Immature natural killer cell (primary cell): ENCODE measurements at places on chromosomes 2 and 18. TPM values are rescaled to one million over a fixed set of nuclear protein-coding genes. Genes with fewer than 3 reads are reported as not detected.

DNA sequence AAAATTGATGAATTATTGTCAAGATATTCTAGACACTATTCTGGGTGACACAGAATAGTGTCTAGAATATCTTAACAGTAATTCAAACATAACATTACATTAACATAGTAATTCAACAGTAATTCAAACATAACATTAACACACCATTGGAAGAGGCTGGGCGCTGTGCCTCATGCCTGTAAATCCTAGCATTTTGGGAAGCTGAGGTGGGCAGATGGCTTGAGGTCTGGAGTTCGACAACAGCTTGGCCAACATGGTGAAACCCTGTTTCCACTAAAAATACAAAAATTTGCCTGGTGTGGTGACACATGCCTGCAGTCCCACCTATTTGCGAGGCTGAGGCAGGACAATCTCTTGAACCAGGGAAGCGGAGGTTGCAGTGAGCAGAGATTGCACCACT lies 195.8 kb downstream of the ZRANB3 start:
- H3K27me3 ChIP-seq = no peaks in the 10 kb centered on the region
- H3K36me3 ChIP-seq = peaks cover 17% of the 10 kb centered on the region
- H3K27ac ChIP-seq = no peak overlapping the region
- no peaks in the 10 kb centered on the region for H3K4me1 ChIP-seq
- H3K4me3 ChIP-seq = no peak overlapping the region
- DNase-seq = no peak

Gene ANTXR1
- polyA plus RNA-seq = not detected

- no peaks in the 10 kb centered on the region for H3K27me3 ChIP-seq
- H3K4me3 ChIP-seq = no peak overlapping the region
- no peak for DNase-seq
- no peak overlapping the region for H3K27ac ChIP-seq
Observed at GRCh38 chr2:46885376-46885775, 30.2 kb downstream of the MCFD2 start.

DNA sequence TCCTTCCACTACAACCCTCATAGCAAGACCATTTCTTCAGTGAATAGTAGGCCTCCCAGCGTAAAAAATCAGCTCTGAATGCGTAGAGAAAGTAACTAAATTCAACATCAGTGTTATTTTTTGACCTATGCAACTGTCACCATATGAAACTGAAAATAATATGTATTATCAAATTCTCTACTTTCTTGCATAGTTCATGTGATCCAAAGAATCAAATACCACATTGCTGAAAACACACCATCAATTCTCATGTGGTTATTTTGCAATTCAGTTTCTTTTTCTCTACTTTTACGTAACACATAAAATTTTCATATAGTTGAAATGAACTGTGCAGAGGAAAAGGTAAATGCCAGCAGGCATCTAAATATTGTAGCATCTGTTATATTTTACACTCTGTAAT lies 208.5 kb upstream of the SPOPL start:
- H3K36me3 ChIP-seq = no peaks in the 10 kb centered on the region
- H3K27me3 ChIP-seq = no peaks in the 10 kb centered on the region

- H3K4me3 ChIP-seq = no peak overlapping the region
- H3K36me3 ChIP-seq = no peaks in the 10 kb centered on the region
- no peak for DNase-seq
- H3K27ac ChIP-seq = no peak overlapping the region
- H3K4me1 ChIP-seq = no peaks in the 10 kb centered on the region
- peaks cover 16% of the 10 kb centered on the region for H3K27me3 ChIP-seq
Observed at GRCh38 chr2:17538844-17539554, 1.5 kb upstream of the VSNL1 start.

Gene INPP5D
- 54.8 TPM for polyA plus RNA-seq

Gene ANKRD30B
- not detected for polyA plus RNA-seq

- H3K4me1 ChIP-seq = peaks cover 10% of the 10 kb centered on the region
- no peaks in the 10 kb centered on the region for H3K27me3 ChIP-seq
- H3K27ac ChIP-seq = peak overlapping the region; percentile 62
Observed at GRCh38 chr2:230170532-230170931, 49.3 kb downstream of the SP110 start.

- H3K36me3 ChIP-seq = no peaks in the 10 kb centered on the region
- H3K4me3 ChIP-seq = no peak overlapping the region
- no peak overlapping the region for H3K27ac ChIP-seq
- H3K4me1 ChIP-seq = no peaks in the 10 kb centered on the region
Observed at GRCh38 chr2:66834859-66835258, 399.9 kb downstream of the MEIS1 start.

GRCh38 chr2:173657996-173658717 lies 303.5 kb downstream of the CDCA7 start:
- H3K27me3 ChIP-seq = peaks cover 2% of the 10 kb centered on the region
- no peak for DNase-seq
- no peak overlapping the region for H3K4me3 ChIP-seq

- DNase-seq = no peak
- no peaks in the 10 kb centered on the region for H3K4me1 ChIP-seq
- no peak overlapping the region for H3K4me3 ChIP-seq
- H3K27me3 ChIP-seq = no peaks in the 10 kb centered on the region
Observed at GRCh38 chr18:7681298-7681697, 114.2 kb downstream of the PTPRM start.

Gene C2orf72
- not detected for polyA plus RNA-seq

DNA sequence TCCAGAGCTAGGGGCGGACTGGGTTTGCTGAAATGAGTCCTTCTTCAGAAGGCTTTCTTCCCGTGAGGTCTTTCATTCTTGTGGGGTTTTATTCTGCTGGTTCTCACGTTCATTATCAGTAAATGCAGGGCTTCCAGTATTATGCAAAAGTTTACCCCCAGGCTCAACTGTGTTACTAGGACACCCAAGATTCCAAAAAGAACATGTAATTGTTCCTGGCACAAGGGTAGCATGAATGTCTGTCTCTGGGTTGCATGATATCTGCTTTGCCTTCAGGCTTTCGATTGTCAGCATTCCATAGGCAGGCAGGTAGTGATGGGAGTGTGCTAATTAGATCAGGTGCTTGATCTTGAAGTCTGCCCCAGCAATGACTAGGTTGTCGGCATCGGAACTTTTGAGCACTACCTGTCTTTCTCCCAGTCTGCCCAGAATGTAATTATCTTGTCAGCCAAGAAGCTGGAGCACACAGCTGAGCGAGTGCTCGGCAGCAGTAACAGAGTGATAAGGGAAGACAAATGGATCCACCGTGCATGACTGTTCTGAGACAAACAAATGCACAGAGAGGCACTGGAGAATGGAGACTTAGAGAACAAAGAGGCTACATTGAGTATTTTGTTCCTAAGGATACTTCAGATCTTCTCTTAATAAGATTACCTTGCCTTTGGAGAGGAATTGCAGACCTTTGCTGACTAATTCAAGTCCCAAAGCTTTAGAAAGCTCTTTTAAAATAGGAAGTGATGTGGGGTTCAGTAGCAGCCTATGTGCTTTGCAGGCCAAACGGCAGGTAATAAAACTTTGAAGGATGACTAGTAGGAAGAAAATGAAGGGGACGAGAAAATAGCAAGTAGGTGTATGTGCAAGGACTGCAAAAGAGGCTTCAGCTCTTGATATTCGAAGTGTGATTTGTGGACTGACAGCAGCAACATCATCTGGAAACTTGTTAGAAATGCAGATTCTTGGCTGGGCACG lies 41.9 kb downstream of the ITGB6 start:
- no peak overlapping the region for H3K27ac ChIP-seq
- H3K36me3 ChIP-seq = no peaks in the 10 kb centered on the region
- H3K4me1 ChIP-seq = no peaks in the 10 kb centered on the region
- no peak overlapping the region for H3K4me3 ChIP-seq
- peaks cover 3% of the 10 kb centered on the region for H3K27me3 ChIP-seq

GRCh38 chr2:230691005-230691647 lies 21.5 kb upstream of the CAB39 start:
- DNase-seq = no peak
- H3K36me3 ChIP-seq = no peaks in the 10 kb centered on the region
- no peak overlapping the region for H3K4me3 ChIP-seq
- H3K27ac ChIP-seq = no peak overlapping the region

- no peaks in the 10 kb centered on the region for H3K36me3 ChIP-seq
- H3K4me3 ChIP-seq = no peak overlapping the region
- DNase-seq = peak; percentile 6
- H3K4me1 ChIP-seq = no peaks in the 10 kb centered on the region
- peaks cover 2% of the 10 kb centered on the region for H3K27me3 ChIP-seq
- H3K27ac ChIP-seq = no peak overlapping the region
Observed at GRCh38 chr18:24176727-24177416, 38.0 kb downstream of the CABYR start.

DNA sequence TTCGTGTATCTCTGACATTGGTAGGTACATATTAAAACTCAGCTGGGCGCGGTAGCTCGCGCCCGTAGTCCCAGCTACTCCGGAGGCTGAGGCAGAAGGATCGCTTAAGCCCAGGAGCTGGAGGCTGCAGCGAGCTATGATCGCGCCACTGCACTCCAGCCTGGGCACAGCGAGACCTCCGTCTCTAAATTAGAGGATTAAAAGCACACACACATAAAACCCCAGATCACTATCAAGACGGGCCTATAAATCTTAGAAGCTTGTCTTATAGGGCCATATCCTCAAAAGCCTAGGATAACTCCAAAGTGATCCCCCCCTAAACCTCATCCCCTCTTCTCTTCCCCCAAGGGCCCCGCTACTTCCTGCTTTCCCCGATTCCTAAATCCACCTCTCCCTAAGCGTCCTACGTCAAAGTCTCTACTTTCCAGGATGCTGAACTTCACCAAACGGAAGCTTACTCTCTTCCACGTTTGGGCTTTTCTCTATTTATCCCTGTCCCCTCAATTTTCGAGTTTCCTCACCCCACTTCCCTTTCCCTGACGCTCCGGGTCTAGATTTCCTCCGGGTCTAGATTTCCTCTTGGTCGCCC lies 707 bp downstream of the KRCC1 start:
- no peaks in the 10 kb centered on the region for H3K27me3 ChIP-seq
- H3K4me3 ChIP-seq = peak overlapping the region; percentile 90
- peaks cover 54% of the 10 kb centered on the region for H3K4me1 ChIP-seq
- peaks cover 5% of the 10 kb centered on the region for H3K36me3 ChIP-seq
- DNase-seq = no peak

DNA sequence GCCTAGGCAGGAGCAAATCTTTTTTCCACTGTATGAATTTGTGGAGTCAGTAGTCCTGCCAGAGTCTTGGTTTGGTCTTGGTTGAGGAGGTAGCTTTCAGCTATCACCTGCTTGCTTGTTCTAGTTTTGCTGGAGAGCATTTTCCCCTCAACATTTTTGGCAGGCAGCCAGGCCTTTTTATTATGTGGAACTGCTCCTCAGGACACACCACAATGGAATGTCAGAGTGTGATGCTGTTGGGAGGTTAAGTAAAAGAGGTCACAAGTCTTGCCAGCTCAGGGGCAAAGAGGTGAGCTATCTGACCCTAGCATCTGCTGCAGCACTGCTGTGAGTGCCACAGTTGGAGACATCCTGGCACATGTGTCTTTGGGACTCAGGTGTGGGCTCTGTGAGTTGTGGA lies 258.0 kb downstream of the CNTNAP5 start:
- DNase-seq = no peak
- H3K4me3 ChIP-seq = no peak overlapping the region
- no peaks in the 10 kb centered on the region for H3K4me1 ChIP-seq
- H3K36me3 ChIP-seq = no peaks in the 10 kb centered on the region

- peaks cover 8% of the 10 kb centered on the region for H3K4me1 ChIP-seq
- H3K4me3 ChIP-seq = no peak overlapping the region
- no peak overlapping the region for H3K27ac ChIP-seq
- peak; percentile 3 for DNase-seq
- H3K36me3 ChIP-seq = no peaks in the 10 kb centered on the region
Observed at GRCh38 chr2:1854729-1855547, 110.6 kb upstream of the PXDN start.

DNA sequence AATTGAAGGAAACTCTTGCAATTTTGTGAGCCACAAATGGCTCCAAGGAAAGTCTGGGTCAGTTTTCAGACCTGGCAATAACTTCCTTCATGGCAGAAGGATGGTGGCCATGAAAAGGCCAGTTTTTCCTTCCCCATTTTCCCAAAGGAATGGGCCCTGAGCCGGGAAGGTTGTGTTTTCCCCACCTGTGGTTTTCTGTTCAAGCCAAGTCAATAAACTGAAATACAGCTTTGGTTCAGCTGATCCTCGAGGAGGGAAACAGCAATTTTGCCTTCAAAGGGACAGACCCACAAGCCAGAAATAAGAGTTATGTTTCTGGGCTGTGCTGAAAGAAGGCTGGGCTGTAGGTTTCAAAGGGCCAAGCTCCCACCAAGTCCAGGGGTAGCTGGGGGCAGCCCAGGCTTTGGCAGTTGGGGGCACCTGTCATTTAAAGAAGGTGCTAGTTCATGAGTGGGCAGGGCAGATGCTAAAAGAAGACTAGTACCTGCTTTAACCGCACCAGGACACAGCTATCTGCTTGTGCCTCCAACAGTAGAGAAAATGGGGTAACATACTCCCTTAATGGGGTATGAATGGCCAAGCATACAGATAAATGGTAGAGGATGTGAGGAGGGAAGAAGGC lies 97.0 kb downstream of the TTC32 start:
- H3K27me3 ChIP-seq = peaks cover 5% of the 10 kb centered on the region
- no peak for DNase-seq
- no peaks in the 10 kb centered on the region for H3K36me3 ChIP-seq
- H3K4me1 ChIP-seq = no peaks in the 10 kb centered on the region
- no peak overlapping the region for H3K27ac ChIP-seq
- H3K4me3 ChIP-seq = no peak overlapping the region

- no peak overlapping the region for H3K4me3 ChIP-seq
- no peaks in the 10 kb centered on the region for H3K4me1 ChIP-seq
- H3K27ac ChIP-seq = no peak overlapping the region
- DNase-seq = no peak
- H3K27me3 ChIP-seq = peaks cover 4% of the 10 kb centered on the region
Observed at GRCh38 chr2:98800330-98801064, 69.6 kb upstream of the MGAT4A start.

- H3K4me3 ChIP-seq = peak overlapping the region; percentile 94
- H3K36me3 ChIP-seq = no peaks in the 10 kb centered on the region
- H3K27me3 ChIP-seq = peaks cover 14% of the 10 kb centered on the region
- DNase-seq = peak; percentile 52
Observed at GRCh38 chr18:809985-810642, 1.9 kb downstream of the YES1 start.

DNA sequence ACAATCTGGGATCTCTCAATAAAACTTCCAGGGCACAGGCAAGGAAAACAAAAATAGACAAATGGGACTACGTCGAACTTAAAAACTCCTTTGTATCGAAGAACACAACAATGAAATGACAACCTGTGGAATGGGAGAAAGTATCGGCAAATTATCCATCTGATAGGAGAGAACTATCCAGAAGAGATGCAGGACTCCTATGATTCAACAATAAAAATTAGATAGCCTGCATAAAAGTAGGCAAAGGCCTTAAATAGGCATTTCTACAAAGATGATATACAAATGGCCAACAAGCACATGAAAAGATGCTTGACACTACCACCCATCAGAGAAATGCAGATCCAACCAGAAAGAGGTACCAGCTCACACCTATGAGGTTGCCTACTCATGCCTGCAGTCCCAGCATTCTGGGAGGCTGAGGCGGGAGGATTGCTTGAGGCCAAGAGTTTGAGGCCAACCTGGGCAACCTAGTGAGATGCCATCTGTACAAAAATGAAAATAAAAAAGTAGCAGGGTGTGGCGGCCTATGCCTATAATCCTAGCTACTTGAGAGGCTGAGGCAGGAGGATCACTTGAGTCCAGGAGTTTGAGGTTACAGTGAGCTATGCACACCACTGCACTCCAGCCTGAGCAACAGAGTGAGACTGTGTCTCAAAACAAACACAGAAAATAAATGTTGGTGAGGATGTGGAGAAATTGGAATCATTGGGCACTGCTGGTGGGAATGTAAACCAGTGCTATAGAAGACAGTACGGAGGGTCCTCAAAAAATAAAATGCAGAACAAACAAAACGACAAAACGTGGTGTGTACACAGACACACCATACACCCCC lies 21.6 kb downstream of the TWIST2 start:
- H3K27me3 ChIP-seq = peaks cover 9% of the 10 kb centered on the region
- DNase-seq = no peak
- H3K4me3 ChIP-seq = no peak overlapping the region
- peak overlapping the region; percentile 86 for H3K27ac ChIP-seq
